NCI-H1930 (cell line): ENCODE measurements at places on chromosomes 4 and X.

DNA sequence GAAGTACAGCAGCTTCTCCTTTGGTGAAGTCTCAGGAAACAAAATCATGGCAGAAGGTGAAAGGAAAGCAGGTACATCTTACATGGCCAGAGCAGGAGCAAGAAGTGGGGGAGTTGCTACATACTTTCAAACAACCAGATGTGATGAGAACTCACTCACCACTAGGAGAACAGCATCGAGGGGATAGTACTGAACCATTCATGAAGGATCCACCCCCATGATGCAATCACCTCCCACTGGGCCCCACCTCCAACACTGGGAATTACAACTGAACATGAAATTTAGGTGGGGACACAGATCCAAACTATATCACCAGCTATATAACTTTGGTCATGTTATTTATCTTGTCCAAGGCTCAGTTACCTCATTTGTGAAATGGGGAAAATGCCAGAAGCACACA lies 159.4 kb downstream of the OPHN1 start:
- DNase-seq = no peak

GRCh38 chr4:173288698-173289352 lies 45.3 kb downstream of the HMGB2 start:
- no peak for DNase-seq

GRCh38 chr4:55610381-55610780 lies 18.3 kb upstream of the PDCL2 start:
- no peak for DNase-seq

DNA sequence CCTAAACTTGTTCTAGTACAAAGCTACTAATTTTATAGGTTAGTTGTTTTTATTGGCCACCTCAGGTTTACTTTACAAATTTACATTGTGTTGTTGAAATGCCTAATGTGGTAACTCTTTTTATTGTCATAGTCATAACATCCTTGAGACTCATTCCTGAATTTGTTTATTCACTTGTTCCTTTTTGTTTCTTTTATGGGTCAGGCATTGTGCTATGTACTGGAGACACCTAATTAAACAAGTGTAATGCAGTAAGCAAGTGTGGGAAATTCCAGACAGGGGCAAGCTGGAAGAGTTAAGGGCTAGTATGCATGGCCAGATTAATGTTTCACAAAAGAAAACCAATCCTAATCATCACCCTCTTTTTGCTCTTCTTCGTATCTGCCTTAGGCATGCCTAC lies 30.5 kb upstream of the TTC29 start:
- peak; percentile 43 for DNase-seq

- DNase-seq = no peak
These were observed 204.2 kb upstream of the GPRIN3 start for GRCh38 chr4:89511776-89512175.

DNA sequence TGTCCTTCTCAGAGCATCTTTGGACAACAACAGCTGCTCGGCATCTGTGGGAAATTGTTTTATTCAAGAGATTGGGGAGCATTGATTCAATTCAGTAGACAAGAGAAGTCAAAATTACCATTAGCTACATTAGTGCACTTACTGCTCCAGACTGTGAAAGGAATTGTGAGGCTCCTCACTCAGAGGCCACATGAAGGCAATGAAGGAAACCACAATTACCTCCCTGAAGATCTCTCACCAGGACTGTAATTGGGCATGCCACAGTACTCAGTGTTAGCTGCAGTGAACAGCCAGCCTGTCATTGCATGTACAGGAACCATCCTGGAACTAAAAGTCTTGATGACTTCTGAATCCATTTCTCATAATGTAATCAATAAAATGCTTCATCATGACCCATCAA lies 144.8 kb downstream of the PPA2 start:
- DNase-seq = no peak

GRCh38 chr4:8167815-8168214 lies 9.2 kb upstream of the ABLIM2 start:
- DNase-seq = no peak

- no peak for DNase-seq
These were observed 91.1 kb upstream of the KIT start for GRCh38 chr4:54566608-54567007.

DNA sequence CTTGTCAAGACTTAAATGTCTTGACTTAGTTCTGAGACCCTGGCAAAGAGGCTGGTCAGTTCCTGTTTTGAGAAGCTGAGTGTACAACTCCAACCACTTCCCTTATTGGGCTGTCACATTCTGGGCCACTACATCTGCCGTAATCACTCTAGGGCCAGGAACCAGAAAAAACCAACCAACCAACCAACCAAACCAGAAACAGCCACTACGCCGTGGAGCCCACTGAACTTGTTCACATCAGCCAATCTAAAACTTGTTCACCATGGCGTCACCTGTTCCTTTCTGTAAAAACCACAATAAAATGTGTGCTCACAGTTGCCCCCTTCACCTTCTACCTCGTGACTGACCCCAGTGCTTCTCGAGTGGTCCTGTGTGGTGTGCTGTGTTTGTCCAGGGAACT lies 107.3 kb downstream of the JADE1 start:
- DNase-seq = no peak

DNA sequence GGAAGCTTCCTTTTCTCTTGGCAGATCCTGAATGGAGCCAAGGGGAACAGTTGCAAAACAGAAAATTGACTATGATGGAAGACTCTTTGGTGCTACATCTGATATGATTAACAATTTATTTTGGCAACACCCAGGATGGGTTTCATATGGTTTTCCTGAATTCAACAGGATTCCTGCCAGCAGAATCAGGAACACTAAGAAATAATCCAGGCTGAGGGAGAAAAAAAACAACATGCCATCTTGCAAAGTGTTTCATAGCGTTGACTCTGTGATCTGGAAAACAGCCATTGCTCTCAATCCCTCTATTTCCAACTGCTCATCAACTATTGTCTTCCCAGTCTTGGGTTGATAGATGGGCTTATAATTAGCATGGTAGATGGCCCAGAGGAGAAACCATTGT lies 303.8 kb upstream of the KLF3 start:
- DNase-seq = no peak

DNA sequence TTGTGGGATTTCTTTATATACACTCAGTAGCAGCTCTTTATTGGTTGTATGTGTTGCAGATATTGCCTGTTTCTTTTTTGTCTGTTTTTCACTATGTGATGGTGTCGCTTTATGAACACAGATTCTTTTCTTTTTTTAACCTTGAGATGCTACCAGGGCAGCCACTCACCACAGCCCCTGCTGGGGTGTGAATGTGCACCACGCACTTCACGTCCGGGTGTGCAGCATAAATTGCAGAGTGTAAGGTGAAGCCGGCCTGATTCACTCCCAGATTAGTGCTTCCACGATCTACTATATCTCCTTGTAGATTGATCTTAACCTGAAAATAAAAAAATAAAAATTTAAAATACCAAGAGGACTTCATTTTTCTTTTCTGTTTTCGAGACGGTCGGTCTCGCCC lies 71.4 kb downstream of the FAM193A start:
- DNase-seq = no peak

DNA sequence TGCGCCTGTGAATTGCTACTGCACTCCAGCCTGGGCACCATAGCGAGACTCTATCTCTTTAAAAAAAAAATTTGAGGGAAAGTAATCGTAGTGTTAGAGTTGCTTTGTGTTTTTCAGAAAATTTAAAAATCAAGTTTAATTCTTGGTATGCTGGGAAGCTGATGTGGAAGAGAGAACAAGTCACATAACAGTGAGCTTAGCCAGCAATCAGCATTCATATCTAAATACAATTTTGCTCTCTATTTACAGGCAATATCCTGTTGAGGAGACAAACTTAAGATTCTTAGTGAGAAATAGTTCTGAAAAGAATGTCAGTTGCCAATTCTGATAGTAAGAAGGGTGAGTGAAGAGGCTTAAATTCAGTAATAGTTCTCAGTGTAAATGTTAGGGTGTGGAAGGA lies 9.6 kb upstream of the NDUFC1 start:
- no peak for DNase-seq

GRCh38 chr4:5823542-5824211 lies 69.2 kb downstream of the CRMP1 start:
- no peak for DNase-seq

DNA sequence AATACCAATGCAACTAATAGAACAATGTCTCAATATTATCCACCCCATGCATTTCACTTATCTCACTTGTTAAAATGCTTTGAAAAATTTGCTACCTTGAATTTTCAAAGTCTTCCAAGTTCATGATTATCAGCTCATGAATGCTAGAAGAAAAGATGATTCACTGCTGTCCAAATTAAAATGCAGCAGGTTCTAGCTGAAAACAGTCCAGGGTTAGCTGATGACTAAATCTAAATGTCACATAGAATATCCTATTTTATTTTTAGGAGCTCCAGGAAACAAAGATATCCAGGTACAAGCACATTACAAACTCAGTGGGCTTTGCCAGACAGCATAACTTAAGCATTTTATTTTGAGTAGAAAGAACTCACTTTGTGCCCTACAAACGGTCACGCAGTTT lies 38.0 kb upstream of the SPARCL1 start:
- no peak for DNase-seq

- no peak for DNase-seq
These were observed 317.5 kb upstream of the GRIA3 start for GRCh38 chrX:122866532-122866931.

DNA sequence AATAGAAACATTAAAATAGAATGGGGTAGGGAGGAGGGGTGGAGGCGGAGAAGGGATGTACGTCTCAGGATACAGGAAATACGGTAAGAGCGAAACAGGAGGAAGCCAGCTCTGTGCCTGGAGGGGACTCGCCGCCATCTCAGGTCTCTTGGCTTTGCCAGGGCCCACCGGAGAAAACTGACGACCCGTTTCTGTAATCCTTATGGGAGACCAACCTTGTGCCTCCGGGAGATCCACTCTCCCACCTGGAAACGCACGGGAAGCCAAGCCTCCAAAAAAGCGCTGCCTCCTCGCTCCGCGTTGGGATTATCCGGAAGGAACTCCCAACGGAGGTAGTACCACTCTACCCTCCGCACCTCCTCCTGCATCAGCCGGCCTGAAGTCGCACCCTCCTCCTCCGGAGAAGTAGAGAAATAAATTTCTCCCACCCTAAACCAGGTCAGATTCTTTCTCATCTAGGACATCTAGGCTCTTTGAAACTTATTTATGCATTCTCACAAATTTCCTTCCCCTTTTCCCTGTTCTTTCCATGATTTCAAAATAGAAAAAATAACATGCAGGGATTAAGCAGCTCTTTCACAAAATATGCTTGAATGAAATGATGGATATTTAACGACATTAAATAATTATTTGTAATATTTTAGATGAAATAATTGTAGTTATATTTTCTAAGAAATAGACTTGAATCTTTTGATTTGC lies at the start of gene NBDY:
NBDY (plus strand) TSS at position 92 of the 699 bp plus-strand sequence; CDS start at position 203, 111 bp downstream.
- DNase-seq = peak; percentile 41

DNA sequence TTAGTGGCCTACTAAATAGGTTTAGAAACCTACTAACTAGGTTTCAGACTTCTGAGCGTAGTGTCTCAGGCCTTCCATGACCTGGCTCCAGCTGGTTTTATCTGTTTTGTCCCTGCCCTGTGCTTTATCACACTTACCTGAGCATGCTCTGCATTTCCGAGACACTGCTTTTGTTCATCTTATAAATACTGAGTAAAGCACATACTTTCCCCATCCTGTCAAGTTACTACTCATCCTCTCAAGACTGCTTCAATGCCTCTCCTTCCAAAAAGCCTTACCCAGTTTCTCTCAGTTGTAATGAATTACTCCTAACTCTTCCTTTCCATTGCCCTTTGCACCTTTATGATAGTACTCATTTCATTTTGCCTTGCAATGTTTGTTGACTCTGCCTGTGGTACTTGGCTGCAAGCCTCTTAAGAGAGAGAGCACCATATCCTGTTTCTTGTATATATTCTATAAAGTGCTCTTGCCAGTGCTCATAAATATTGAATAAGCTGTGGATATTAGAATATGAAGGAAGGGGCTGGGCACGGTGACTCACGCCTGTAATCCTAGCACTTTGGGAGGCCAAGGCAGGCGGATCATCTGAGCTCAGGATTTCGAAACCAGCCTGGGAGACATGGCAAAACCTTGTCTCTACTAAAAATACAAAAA lies 34.4 kb downstream of the SLAIN2 start:
- DNase-seq = no peak

GRCh38 chrX:97751016-97751415 lies 867.3 kb downstream of the RPA4 start:
- no peak for DNase-seq

- DNase-seq = no peak
These were observed 22.2 kb downstream of the CLCN4 start for GRCh38 chrX:10178866-10179463.

DNA sequence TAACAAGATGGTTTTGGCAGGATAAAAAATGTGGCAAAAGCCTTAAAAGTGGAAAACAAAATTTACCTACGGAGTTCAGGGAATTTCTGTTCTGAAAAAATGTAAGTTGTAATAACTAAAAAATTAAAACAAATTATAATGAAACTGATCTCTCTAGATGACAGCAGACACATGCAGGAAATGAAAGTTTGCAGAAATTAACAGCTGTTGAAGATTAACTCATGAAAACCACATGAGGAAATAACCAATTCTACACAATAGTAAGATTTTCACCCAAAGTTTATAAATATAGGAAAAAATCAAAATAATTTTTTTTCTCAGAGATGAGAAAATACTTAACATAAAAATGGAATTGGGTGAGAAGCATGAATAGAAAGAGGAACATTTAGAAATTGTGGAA lies 47.5 kb upstream of the UGT2B15 start:
- DNase-seq = no peak

- no peak for DNase-seq
These were observed 19.0 kb downstream of the DGKQ start for GRCh38 chr4:954211-955020.

DNA sequence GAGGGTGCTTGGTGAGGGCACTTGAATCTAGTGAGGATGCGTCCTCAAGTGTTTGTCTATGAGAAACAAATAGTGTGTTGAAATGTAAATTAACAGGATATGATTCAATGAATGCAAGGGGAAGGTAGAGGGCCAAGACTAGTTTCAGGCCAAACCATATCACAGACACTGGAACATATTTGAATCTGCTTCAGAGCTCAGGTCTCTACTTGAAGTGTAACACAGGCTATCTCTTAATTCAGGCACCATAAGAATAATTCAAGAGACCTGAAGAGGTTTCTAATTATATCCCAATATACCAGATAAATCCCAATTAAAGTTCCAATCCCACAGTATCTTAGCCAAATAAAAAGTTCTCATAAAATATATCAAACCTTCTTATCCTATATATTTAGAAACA lies 146.5 kb upstream of the INTU start:
- DNase-seq = no peak

DNA sequence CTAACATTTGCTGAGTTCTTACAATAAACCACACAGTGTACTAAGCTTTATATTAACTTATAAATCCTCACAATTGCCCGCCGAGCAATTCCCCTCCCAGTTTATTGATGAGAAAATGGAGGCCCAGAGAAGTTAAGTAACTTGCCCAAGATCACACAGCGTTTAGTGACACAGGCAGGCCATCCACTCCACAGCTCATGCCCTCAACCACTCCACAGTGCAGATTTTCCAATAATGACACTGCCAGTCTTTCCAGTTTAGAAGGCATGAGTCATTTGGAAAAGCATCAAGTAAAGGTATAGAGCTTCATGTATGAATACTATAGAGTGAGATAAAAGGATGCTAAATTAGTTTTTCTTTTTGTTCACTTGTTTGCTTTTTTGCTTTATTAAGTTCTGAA lies 208.5 kb downstream of the CAMK2D start:
- DNase-seq = no peak

GRCh38 chrX:133854290-133854689 lies 131.1 kb downstream of the GPC3 start:
- DNase-seq = no peak
